Stimulated activated naive CD8-positive, alpha-beta T cell treated with anti-CD3 and anti-CD28 coated beads, Interleukin-15, Interleukin-2, amounts not matched to agents 100 U/mL and 50 U/mL, for 24 hours (primary cell): ENCODE measurements at places on chromosomes 6 and 20.
A peak's percentile ranks its signal among the peaks of the same experiment; 100 is the strongest.

DNA sequence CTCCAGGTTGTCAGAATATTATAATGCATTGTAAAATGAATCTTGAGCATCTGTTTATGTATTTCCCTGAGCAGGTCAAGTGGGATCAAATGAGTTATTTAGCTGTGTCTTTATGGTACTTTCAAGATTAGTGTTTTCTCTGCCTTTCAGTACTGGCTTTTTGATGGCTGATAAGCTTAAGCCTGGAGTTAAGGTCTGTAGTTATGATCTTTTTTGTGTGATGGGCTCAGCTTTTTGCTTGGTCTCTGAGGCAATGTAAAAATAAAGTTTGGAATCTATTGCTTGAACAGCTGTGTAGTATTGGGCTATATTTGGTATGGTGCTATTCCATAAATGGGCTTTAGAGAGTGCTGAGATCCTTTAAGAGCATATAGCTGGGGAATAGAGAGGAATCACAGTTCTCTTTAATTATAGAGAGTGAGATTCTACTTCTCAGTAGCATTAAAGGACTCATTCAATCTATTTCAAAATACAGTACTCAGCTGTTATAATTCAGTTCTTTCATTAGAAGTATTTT, 40.7 kb downstream of the ZNF451 start:
- no peak for DNase-seq

- no peak for DNase-seq
Measured at GRCh38 chr6:136720045-136720770, 72.1 kb downstream of the MAP3K5 start.

DNA sequence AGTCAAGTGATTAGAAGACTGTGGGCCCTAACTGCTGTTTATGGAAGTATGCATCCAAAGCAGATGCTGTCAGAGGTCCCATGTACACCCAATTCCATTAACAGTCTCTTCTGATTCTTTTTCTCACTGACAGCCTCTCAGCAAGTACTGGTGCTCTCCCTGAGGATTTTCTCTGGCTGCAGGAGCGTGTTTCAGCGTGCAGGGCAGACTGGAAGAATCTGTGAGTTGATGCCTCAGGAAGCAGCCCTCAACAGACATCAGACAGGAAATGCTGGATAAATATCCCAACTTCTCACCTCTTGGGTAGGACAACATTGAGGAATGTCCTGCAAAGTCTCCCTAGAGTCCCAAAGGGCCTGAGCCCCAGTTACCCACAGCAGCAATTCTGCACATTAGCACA, 40.8 kb downstream of the ANKEF1 start:
- DNase-seq, result no peak

DNA sequence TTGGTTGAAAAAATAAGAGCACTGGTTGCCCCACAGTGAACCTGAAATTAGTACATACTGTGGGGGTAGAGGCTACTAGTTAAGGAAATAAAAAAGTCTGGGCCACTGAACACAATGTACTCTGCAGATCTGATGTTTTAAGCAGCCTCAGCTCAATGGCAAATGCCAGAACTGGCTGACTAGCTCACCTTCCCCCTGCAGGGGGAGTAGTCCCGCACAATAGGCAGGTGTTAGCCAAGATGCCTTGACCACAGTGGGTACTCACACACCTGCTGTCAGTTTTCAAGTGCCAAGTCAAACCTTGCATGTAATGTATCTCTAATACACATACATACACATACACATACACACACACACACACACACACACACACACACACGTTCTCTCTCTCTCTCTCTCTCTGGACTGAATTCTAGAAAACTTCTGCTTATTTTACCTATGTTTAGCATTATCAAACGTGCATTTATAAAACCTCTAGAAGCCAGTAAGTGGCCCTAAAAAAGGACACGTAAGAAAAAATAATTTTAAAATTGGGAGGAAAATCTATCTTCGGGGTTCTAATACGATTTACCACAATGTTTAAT, 36.1 kb downstream of the GMDS start:
- peak; percentile 36 for DNase-seq

GRCh38 chr6:150417899-150418826, 49.4 kb downstream of the IYD start:
- no peak for DNase-seq

DNA sequence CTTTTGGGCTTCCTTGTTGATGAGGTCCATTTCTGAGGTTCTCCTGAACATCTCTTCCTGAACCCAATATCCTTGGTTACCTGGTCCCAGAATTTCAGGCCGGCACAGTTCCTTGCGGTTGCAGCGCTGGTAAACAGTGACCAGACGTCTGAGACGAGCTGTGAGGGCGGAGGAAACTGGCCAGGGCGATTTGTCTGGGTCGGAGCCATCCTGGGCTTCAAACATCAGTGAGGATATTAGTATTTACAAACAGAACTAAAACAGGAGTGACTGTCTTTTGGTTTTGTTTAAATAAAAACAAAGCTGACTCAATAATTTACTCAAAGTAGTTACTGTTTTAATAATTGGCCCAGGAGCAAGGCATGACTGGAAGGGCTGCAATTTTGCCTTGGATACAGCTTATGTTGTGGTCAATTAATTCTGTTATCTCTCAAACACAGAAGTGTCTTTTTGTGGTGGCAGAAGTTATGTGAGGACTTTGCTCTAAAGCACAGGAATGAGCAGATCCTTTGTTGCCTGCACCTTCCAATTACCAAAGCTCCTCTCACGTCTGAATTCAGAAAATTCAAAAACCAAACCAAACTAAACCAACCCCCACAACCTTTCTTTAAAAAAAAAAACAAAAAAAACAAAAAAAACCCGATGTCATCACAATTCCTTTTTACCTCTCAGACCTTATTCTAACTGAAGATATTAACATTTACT, 58.7 kb upstream of the EMILIN3 start:
- no peak for DNase-seq

DNA sequence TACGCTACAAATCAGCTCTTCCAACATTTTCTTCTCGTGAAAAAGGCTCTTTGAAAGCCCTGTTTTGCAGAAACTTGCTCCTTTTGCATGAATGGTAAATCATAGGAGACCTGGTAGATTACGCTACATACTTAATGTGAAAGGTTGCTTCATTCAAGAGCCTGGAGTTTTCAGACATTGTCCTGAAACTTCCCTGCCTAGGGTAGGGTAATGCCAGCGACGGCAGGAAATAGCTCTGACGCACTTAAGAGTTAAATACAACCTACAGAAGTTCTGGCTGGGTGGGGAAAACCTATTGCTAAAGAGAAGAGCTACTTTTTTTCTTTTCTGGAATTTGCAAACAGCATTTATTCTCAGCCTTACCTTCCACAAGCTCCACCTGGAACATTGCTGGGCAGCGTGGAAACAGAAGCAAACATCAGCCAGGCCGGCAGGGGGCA, 144.5 kb downstream of the LPA start:
- DNase-seq, result no peak
